ENCODE measurements at places on chromosomes 12 and 14.

DNA sequence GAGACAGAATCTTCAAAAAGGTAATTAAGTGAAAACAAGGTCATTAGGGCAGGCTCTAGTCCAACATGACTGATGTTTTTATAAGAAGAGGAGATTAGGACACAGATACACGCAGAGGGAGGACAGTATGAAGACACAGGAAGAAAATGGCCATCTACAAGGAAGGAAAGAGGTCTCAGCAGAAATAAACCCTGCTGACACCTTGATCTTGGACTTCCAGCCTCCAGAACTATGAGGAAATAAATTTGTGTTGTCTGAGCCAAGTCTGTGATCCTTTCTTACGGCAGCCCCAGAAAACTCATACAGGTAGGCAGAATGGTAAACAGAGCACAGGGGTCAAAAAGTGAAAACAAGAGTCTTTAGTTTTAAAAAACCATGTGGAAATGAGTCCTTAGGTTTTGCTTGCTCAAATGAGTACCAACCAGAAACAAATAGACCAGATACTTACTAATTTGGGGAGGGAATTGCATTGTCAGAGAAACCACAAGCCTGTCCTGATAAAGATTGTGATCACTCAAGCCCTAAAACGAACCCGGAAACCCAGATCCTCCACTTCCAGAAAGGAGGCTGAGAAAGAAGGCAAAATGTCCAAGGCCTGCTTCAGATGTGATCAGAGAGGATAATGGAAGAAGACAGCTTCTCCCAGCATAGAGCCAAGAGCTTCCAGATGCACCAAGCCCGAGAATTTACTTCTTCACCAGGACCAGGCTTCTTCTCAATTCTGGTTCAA, 93.9 kb downstream of the DUSP6 start:
- DNase-seq, result no peak

GRCh38 chr14:59964251-59965007, 44.5 kb downstream of the LRRC9 start:
- DNase-seq, result no peak

GRCh38 chr12:128807161-128807724, 16.5 kb downstream of the SLC15A4 start:
- DNase-seq, result no peak

- DNase-seq, result no peak
Measured at GRCh38 chr12:30961030-30961429, 34.5 kb downstream of the TSPAN11 start.

DNA sequence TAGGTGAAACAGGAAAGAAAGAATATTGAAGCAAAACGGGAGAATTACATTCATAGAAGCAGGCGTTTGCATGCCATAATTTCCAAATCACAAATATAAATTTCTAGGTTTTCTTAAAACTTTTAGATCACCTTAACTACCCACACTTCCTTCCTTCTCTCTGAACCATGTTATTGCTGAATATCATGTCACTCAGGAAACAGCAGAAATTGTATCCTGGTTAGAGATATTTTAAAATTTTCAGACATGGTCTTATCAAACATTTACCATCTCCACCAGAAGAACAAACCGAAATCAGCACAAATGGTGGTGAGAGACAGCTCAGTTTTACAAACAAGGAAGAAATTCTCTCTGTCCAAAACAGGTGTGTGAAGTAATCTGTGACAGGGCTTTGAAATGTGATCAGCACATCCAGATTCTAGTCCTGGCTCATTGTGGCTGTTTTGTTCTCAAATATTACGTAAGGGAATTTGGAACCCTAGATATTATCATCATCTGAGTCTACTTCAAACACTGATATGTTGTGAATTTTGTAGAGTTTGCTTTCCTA, 16.3 kb downstream of the TESPA1 start:
- DNase-seq, result no peak

DNA sequence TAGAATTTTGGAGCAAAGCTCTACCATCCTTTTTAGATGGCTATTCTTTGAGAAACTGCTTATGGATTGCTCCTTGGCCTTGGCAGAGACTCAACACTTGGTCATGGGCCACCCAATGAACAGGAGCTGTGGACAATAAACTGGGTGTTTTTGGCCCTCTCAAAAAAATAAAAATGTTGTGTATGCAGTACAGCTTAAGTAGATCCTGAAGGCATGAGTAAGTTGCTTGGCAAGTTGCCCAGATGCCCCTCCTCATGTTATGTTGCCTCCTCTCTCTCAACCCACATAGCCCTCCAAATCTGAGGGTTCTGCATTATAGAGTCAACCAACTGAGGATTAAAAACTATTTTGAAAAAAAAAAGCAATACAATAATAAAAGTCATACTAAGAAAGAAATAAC, 124.9 kb downstream of the ATP23 start:
- no peak for DNase-seq

DNA sequence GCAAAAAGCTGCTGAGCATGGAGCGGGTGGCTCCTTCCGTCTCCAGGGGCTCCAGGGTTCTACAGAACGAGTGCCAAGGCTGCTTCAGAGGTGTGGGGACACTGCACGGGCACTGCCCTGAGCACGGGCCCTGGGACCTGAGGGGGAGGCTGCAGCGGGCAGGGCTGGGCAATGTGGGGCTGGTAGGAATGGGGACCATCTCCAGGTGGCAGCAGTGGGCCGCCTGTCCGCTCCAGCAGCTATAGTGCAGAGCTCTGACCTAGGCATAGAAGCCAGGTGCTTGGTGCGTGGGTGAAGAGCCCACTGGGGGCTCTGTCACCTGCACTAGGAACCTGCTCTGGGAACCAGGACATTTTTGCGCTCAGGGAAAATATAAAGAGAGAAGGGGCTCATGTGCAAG, 22.3 kb downstream of the HDAC7 start:
- DNase-seq, result no peak

GRCh38 chr12:88437226-88437625, 143.0 kb downstream of the KITLG start:
- no peak for DNase-seq

GRCh38 chr12:80472911-80473500, 29.0 kb downstream of the PTPRQ start:
- DNase-seq, result no peak

- DNase-seq, result no peak
Measured at GRCh38 chr12:16369156-16369555, 21.7 kb downstream of the MGST1 start.

DNA sequence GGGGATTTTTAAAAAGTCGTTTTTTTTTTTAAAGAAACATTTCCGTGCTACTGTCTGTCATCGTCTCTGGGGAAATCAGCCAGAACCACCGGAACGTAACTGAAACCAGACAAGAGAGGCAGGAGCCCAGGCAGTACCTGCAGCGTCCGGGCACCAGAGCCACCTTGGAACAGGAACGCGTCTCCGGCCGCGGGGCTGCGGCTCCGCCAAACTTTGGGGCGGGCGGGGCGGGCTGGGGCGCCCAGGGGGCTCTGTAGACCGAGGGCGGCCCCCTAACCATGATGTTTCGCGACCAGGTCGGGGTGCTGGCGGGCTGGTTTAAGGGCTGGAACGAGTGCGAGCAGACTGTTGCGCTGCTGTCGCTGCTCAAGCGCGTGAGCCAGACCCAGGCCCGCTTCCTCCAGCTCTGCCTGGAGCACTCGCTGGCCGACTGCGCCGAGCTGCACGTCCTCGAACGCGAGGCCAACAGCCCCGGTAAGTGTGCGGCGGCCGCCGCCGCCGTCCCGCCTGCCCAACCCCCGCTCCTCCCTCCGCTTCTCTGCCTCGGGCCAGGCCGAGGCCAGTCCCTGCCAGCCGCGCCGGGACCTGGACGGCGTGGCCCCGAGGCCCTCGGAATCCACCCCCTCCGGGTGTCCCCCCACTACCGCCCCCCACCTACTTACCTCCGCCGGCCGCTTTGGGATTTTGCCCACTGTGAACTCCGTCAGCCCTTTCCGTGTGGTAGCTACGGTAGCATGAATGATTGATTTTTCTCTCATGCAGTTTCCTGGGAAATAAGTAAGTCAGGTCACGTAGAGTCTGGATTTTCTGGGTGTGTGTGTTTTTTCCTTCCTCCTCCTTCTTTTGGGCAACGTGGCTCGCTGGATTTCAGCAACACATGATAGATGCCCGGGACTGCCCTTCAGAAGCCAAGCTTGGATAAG, 972 bp downstream of the SAMD4A start:
- DNase-seq, result peak; percentile 75

DNA sequence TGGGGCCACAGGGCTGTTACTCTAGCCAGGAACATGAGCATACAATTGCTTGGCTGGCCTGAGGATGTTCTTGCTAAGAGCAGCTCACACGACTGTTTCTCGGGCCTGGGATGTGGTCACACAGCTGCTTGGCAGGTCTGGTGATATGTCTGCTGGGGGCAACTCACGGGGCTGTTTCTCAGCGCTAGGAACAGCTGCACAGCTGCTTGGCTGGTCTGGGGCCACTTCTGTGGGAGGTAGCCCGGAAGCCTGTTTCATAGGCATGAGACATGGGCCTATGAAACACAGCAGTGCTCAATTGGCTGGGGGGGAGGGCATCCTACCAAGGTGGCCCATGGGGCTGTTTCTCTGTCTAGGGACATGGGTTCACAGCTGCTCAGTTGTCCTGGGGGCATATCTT, 73.4 kb upstream of the DDHD1 start:
- peak; percentile 80 for DNase-seq

DNA sequence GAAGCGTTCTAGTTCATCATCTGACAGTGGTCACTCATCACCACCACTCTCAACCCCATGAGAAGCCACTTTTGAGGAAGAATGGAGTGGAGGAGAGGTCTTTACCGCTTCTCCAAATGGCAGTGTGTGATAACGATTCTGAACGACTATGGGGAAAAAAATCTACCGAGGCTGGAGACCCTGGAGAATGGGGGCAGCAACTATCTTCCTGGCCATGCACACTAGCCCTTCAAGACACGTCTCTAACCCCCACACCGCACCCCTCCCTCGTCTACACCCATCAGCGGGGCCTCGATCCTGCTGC, 365 bp downstream of the ING4 start:
- DNase-seq, result no peak

DNA sequence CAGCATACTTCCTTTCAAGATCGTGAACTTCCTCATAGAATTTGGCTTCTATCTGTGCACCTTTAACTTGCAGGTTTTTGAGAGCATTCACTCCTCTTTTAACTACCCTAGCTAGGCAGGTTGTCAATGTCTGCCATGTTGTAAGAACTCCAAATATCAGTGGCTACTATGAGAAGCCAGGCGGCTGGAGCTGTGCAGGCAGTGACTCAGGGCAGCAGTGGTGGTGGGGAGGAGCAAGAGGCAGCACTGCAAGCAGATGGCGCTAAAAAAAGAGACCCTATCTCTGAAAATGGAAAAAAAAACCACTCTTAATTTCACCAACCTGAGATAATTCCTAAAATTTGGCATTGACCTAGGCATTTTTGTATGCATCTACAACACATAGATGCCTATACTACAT, 28.5 kb downstream of the YARS2 start:
- DNase-seq, result no peak

DNA sequence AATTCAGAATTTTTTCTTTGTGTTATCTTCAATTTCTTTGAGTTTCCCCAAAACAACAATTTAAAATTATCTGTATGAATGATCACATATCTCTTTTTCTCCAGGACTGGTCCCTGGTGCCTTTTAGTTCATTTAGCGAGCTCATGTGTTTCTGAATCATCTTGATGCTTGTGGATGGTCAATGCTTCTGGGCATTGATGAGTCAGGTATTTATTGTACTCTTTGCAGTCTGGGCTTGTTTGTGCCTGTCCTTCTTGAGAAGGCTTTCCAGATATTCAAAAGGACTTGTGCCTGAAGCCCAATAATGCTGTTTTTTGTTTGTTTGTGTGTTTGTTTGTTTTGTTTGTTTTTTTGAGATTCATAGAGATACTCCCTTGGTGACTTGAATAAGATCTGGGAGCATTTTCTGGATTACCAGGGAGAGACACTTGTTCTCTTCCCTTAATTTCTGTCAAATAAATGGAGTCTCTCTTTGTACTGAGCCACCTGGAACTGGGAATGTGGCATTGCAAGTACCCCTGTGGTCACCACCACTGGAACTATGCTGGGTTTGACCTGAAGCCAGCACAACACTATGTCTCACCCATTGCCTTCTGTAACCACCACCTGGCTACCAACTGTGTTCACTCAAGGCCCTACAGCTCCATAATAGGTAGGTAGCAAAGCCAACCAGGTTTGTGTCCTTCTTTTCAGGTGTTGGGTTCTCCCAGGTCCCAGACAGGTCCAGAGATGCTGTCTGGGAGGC, 56.3 kb downstream of the SLC6A15 start:
- DNase-seq, result no peak

DNA sequence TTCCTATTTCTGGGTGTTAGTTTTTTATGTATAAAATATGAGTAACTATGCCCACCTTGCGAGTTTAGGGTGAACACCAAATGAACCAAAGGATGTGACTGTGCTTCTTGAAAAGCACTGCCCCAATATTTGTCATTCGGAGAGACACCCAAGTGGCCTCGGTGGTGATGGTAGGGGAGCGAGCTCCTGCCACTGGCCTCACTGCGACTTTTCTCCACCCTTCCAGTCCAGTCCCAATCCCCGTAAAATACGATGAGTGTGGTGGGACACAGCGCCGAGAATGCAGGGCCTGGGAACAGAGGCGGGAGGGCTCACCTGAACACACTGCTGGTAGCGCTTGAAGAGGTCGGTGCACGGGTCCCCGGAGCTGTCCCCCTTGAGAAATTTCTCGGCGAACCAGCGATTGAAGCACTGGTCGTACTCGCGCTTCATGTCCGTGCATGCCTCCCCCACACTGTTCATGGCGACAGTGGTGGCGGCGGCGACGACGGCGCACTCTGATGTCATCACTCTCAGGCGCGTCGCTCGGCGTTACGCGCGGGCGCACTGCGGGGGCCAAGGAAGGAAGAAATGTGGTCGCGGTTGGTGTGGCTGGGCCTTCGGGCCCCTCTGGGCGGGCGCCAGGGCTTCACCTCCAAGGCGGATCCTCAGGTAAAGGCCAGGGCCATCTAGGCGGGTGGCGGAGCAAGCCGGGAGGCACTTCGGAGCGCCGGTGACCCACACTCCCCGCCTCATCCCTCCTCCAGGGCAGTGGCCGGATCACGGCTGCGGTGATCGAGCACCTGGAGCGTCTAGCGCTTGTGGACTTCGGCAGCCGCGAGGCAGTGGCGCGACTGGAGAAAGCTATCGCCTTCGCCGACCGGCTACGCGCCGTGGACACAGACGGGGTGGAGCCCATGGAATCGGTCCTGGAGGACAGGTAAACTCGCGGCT, at the start of the genes GATC and TRIAP1:
TSS of gene GATC (plus strand) at position 534 of the 933 bp plus-strand sequence. CDS start at position 571, 37 bp downstream.
TSS of gene TRIAP1 (minus strand) at position 474 of the 933 bp plus-strand sequence. CDS start at position 462, 12 bp downstream.
- DNase-seq, result peak; percentile 94

DNA sequence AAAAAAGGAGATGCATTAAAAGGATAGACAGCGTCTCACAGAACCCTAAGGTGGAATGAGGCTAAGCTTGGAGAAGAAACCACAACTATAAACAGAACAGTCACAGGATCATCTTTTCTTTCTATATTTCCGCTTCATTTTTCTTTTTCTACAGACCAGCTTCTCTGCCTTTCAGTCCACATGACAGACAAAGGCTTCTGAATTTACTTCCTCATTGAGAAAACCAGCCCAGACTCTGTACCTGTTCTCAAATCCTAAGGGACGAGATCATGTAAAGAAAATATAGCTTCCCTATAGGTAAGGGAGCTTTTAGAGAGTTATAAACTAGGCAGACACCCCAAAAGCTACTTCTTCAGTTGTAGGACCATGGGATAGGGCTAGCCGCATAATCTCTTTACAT, 17.4 kb downstream of the SGPP1 start:
- no peak for DNase-seq

GRCh38 chr12:32897281-32897610, 669 bp upstream of the PKP2 start:
- DNase-seq, result no peak

Measured in cardiac septum (tissue), 1 donor.